ENCODE measurements at places on chromosomes 7 and 10. TPM values are rescaled to one million over a fixed set of nuclear protein-coding genes. Genes with fewer than 3 reads are reported as not detected.

- no peaks in the 10 kb centered on the region for H3K36me3 ChIP-seq
- H3K27me3 ChIP-seq = no peaks in the 10 kb centered on the region
- no peaks in the 10 kb centered on the region for H3K4me1 ChIP-seq
- H3K27ac ChIP-seq = no peak overlapping the region
- DNase-seq = no peak
These were observed 229.7 kb upstream of the KCND2 start for GRCh38 chr7:120043250-120043649.

DNA sequence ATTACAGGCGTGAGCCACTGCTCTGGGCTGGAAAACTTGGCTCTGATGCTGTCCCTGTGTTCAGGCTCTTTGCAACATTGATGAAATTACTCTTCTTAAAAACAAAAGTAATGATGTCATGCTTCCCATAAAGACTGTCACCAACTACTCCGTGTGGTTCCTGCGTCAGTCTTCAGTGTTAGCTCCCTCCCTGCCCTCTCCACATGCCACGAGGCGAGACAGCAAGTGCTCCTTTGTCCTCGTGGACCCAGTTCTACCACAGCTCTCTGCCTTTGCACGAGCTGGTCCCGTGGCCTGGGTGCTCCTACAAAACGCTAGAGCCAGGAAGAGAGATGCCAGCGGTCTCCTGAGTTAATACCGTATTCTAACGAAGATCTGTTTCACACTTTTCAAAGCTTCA, 194.5 kb downstream of the SDK1 start:
- H3K4me1 ChIP-seq = no peaks in the 10 kb centered on the region
- 0 out of 3 replicates have a peak, but pooled peaks cover 2% of the 10 kb centered on the region for H3K27me3 ChIP-seq
- no peak overlapping the region for H3K27ac ChIP-seq

GRCh38 chr10:33880291-33880690, 545.8 kb upstream of the NRP1 start:
- H3K36me3 ChIP-seq = no peaks in the 10 kb centered on the region
- no peak for DNase-seq
- no peak overlapping the region for H3K4me3 ChIP-seq
- no peaks in the 10 kb centered on the region for H3K4me1 ChIP-seq
- no peak overlapping the region for H3K27ac ChIP-seq

DNA sequence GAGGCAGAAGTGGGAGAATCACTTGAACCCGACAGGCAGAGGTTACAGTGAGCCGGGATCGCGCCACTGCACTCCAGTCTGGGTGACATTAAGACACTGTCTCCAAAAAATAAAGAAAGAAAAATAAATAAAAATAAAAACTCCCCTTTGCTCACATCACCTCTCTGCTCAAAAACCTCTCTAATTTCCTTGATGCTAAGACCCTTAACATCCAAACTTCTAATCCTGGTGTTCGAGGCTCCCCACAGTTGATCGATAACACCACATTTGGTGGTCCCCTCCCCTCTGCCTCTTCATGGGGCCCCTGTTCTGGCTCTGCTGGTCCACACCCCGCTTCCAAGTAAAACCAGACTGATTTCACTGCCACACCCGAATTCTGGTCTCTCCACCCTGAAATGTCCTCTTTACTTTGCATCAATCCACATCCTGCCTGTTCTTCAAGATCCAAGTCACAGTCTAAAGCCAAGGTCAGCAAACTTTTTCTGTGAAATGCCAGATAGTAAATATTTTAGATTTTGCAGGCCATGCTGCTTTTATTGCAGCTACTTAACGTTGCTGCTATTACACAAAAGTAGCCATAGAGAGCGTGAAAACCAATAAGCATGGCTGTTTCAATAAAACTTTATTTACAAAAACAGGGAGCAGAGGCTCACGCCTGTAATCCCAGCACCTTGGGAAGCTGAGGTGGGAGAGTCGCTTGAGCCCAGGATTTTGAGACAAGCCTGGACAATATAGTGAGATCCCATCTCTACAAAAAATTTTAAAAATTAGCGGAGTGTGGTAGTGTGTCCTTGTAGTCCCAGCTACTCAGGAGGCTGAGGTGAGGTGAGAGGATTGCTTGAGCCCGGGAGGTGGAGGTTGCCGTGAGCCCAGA, 11.8 kb downstream of the MOSPD3 start:
- H3K27me3 ChIP-seq = no peaks in the 10 kb centered on the region
- H3K4me3 ChIP-seq = no peak overlapping the region
- H3K36me3 ChIP-seq = peaks cover 56% of the 10 kb centered on the region
- H3K27ac ChIP-seq = peak overlapping the region; percentile 22

GRCh38 chr10:86967481-86967941, 771 bp upstream of the ADIRF start:
- H3K4me1 ChIP-seq = peaks cover 32% of the 10 kb centered on the region
- H3K36me3 ChIP-seq = no peaks in the 10 kb centered on the region
- H3K27ac ChIP-seq = no peak overlapping the region
- no peak for DNase-seq

GRCh38 chr7:156566812-156567549, 73.6 kb upstream of the RNF32 start:
- H3K36me3 ChIP-seq = no peaks in the 10 kb centered on the region
- H3K27me3 ChIP-seq = peaks cover 4% of the 10 kb centered on the region
- H3K4me1 ChIP-seq = no peaks in the 10 kb centered on the region
- H3K27ac ChIP-seq = no peak overlapping the region
- DNase-seq = no peak
- no peak overlapping the region for H3K4me3 ChIP-seq

DNA sequence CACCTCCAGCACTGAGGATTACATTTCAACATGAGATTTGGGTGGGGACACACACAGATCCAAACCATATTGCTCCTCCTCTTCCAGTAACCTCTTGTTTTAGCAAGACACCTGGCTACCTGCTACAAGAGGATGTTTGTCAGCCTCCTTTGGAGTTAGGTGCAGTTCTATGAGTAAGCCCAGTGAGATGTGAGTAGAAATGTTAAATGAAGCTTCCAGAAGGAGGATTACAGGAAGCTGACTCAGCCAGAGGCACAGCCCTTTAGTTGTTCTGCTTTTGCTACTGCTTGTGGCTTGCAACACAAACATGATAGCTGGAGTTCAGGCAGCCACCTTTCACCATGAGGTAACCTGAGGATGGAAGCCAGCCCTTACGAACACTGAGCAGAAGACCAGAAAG, 382.7 kb upstream of the RNF32 start:
- H3K36me3 ChIP-seq = no peaks in the 10 kb centered on the region
- H3K27ac ChIP-seq = no peak overlapping the region
- H3K4me1 ChIP-seq = no peaks in the 10 kb centered on the region
- DNase-seq = no peak

DNA sequence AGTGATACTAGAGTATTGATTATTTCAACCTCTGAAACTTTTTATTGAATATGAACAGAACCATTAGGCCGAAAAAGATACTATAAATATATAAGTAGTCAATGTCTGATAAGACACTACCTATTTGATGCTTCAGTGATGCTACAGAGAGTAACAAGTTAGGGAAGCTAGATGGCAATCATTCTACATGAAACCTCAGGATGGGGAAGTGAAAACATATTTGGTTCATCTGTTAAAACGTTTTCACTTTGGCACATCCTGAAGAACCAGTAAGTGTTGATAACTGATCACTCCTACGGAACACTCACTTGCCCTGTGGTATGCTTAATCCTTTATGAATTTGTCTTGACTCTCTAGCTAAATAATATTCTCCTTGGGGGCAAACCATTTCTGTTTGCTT, 1064.9 kb downstream of the NXPH1 start:
- no peaks in the 10 kb centered on the region for H3K36me3 ChIP-seq
- no peak overlapping the region for H3K27ac ChIP-seq
- no peak for DNase-seq
- H3K4me1 ChIP-seq = no peaks in the 10 kb centered on the region
- no peaks in the 10 kb centered on the region for H3K27me3 ChIP-seq
- H3K4me3 ChIP-seq = no peak overlapping the region

NAT16 gene
- not detected for total RNA-seq
